ENCODE measurements at places on chromosomes 3 and 15.

DNA sequence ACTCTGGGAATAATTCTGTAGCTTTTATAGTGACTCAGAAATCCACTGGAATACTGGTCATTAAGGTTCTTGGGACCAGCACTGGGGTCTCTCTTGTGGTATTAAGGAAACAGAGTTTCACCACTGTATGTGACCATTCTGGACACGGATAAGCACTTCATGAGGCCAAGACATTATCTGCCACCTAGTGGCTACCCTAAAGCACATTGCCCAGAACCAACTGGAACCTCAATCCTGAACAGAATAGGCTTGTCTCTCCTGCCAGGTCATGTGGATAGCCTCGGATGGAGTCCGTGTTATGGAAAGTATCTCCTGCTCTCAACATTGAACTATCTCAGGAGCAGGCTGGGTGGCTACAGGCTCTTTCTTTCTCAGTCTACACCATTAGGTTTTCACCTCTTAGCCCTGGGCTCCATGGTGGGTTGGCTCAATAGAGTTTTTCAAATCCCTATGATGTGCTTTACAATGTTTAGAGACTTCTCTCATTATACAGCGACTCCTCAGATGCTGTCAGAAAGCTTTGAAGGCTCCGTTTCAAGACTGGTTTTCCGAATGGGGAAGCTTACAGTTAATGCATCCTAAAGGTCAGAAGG lies 167.6 kb upstream of the ST8SIA2 start:
- DNase-seq, result peak; percentile 25

- DNase-seq, result no peak
Measured at GRCh38 chr3:86984271-86984670, 6.7 kb downstream of the VGLL3 start.

GRCh38 chr3:138363322-138363721 lies 14.9 kb downstream of the MRAS start:
- no peak for DNase-seq

DNA sequence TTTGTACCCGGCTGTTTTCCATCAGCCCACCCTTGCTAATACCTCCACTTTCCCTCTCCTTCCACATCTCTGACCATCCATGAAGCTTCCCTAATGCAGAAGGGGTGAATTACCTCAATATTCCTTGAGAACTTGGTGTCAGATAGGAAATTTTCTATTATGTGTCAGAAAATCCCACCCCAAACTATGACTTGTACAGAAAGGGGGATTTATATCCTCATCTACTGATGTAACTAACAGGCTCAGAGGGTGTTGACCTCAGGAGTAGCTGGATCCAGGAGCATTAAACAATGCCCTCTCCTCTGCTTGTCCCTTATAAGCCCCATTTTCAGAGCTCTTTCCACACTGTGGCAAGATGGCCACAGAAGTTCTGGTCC lies 242.8 kb upstream of the TLE3 start:
- no peak for DNase-seq

GRCh38 chr3:52088445-52089367 lies 32.3 kb upstream of the DUSP7 start:
- peak; percentile 95 for DNase-seq

- DNase-seq, result no peak
Measured at GRCh38 chr15:69824075-69824876, 273.4 kb downstream of the TLE3 start.

DNA sequence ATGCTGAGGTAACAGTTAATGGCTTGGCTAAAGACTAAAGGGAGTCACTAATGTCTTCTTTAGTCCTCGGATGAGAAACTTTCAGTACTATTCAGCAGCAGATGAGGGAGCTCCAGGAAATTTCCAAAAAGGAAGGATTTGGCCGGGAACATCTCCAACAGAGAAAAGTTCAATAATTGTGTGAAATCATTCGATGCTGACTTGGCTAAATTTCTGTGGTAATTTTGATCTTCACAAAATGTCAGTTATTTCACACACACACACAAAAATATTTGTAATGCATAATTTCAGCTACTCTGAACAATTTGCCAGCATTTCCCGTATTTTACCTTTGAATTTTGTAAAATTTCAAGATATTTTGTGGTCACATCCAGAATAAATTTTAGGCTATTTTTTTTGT lies 462.8 kb upstream of the MDFIC2 start:
- no peak for DNase-seq

GRCh38 chr3:52298149-52299098 lies 10.8 kb downstream of the GLYCTK start:
- no peak for DNase-seq

DNA sequence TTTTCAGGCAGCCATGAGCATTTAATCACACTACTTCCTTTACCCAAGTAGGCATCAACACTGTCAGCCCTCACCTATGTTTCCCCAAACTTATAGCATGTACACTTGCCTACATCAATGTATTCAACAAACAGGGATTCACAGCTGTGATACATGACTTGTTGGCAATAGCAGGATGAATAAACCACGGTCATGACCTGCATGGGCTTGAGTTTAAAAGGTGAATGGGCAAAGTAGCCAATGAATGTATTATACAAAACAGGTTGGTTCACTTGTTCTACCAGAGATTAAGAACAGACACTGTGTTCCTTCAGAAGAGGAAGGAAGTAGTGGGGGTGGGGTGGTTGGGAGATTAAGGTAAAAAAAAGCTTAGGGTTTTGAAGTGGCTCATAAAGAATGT lies 861.9 kb upstream of the SEMA6D start:
- DNase-seq, result no peak

DNA sequence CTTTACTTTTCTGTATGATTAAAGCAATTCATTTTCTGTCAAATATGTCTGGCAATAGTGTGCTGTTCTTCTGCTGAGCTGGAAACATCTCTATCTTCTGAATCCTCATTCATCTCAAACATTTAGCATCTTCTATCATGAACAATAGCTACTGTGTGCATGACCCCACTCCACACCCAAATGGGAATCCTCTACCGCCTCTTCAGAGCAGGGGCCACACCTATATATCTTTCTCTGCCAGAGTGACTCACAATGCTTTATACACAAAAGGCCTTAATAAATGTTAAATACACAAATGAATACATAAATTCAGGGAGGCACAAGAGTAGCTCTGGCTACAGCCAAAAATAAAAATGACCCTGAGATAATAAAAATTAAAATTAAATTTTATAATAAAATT lies 8.0 kb downstream of the ALDH1A2 start:
- DNase-seq, result no peak

DNA sequence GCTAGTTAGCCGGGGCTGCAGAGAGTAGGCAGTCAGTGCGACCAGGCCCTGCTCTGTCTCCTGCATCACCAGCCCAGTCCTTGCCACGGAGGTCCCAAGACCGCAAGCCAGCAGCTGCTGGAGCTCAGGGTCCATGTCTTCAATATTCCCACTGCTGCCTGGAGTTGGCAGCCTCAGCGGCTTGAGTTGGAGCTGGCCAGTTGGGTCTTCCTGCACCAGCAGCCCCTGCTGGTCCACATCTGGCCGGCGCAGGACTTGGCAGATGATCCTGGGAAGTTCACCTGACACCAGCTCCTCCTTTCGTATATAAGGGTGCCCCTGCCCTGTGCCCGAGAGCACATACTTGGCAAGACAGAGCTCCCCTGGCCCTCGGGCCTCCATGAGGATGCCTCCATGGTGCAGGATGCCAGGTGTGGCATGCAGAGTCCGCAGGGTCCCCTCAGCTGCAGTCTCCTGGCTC lies 5.7 kb downstream of the XIRP1 start:
- no peak for DNase-seq

GRCh38 chr3:12508291-12508700 lies 24.0 kb downstream of the TSEN2 start:
- DNase-seq, result no peak

DNA sequence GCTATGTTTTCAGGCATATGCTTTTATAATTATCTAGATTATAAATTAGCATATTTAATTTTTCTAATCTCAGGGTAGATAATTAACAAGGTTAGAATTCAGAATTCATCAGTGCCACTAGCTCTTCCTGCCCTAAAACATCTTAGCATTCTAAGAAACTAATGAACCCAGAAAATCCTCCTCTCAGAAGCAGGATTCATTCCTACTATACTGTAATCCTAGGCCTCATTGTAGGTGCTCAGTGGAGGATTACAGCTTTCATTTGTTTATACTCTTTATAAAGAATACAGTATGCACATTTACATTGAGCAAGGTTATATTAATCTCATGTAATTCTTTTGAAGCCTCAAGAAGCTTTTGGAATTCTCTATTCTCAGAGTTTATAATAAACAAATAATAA lies 20.9 kb downstream of the ACAD11 start:
- DNase-seq, result no peak

- no peak for DNase-seq
Measured at GRCh38 chr15:85658816-85659215, 135.9 kb downstream of the KLHL25 start.

- DNase-seq, result no peak
Measured at GRCh38 chr3:194983121-194983520, 287.8 kb downstream of the XXYLT1 start.

DNA sequence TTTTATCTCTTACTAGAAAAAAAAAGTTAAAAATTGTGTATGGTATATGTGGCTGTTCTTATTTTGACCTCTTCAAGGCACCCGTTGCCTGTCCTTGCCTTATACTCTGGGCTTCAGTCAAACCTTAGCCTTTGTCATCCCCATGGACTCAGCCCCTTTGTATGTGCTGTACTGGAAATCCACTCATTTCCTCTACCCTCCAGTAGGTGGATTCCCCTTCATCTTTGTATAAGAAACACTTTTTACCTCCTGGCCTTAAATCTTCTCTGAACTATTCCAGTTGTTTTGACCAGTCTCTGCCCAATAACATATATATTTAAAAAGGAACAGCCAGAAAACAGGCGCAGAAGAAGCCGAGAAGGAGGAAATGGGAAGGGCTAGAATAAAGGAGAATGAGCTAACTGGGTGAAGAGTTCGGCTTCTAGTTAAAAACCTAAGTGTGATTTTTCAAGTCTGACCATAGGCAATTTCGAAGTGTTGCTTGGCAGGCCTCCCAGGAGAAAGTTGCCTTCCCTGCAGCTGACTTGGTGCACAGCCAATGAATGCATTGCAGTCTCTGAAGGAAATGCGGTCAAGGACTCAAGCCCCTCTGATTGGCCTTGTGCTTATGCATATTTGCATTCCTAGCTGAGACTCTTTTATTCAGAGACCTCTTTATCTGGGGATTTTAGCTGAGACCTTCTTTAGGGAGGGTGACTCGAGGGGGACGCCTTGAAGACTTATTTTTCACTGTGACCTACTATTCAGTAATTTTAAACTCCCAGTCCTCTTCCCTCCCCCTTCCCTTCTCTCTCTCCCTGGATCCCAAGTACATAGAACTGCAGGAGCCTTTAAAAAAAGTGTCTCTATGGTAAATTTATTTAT lies 277.4 kb downstream of the ROBO1 start:
- DNase-seq, result no peak

GRCh38 chr15:29008846-29009245 lies 123.1 kb downstream of the APBA2 start:
- DNase-seq, result no peak

DNA sequence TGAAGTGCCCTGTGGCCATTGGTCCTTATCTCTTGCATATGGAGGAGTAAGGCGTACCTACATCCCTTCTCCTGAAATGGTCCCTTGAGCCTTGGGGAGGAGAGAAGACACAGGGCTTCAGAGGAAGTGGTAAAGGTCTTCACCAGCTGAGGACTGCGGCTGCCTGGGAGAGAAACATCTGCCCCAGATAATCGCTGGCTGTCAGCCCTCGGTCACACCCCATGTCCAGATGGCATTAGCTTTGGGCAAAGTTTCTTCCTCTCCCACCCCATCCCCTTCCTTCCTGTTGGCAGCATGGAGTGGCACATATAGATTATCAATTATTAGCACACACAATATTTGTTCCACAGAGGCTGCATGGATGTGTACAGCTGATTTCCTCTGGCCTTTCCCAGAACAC lies 61.6 kb downstream of the LRTM1 start:
- DNase-seq, result peak; percentile 80

GRCh38 chr15:81002331-81003096 lies 1.8 kb downstream of the TLNRD1 start:
- DNase-seq, result no peak

DNA sequence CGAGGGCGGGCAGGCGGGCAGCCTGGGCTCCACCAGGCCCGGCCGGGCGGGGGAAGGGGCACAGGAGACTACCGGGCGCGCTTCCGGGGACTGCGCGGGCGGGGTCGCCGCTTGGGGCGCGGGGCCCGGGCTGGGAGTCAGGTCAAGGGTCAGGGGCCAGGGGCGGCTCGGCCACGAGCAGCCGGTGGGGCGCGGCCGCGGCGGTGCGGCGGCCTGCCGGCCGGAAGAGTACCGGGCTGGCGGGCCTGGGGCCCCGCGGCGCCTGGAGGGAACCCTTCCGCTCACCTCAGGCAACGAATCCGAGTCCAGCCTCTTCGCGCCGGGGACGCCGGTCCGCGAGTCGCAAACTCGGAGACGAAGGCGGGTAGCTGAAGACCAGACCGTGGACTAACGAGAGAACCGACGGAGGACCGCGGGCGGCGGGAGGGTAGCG lies 225 bp downstream of the RHOA start:
- peak; percentile 74 for DNase-seq

GRCh38 chr3:108200024-108200423 lies 22.2 kb downstream of the IFT57 start:
- DNase-seq, result no peak

- DNase-seq, result no peak
Measured at GRCh38 chr3:28743831-28744230, 395.2 kb upstream of the AZI2 start.

DNA sequence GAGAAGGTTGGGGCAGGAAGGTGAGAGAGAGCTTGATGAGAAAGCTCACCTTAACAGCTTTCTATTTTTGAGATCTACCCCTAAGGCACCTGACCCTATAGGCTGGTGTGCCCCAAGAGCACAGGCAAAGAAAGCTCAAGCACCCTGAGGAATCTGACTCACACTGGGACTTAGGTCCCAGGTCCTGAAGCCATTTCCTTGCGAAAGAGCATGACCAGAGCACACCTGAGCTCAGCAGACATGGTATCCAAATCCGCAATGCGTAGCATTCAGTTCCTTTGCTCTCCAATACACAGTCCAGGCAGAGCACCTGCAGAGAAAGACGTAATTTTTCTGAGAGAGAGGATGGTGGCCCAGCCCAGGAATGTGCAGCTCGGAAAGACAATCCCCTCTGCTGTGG lies 112.1 kb upstream of the LPP start:
- no peak for DNase-seq

- DNase-seq, result no peak
Measured at GRCh38 chr15:92449476-92449875, 55.8 kb downstream of the ST8SIA2 start.

GRCh38 chr3:140828585-140828984 lies 113.1 kb upstream of the SLC25A36 start:
- no peak for DNase-seq

DNA sequence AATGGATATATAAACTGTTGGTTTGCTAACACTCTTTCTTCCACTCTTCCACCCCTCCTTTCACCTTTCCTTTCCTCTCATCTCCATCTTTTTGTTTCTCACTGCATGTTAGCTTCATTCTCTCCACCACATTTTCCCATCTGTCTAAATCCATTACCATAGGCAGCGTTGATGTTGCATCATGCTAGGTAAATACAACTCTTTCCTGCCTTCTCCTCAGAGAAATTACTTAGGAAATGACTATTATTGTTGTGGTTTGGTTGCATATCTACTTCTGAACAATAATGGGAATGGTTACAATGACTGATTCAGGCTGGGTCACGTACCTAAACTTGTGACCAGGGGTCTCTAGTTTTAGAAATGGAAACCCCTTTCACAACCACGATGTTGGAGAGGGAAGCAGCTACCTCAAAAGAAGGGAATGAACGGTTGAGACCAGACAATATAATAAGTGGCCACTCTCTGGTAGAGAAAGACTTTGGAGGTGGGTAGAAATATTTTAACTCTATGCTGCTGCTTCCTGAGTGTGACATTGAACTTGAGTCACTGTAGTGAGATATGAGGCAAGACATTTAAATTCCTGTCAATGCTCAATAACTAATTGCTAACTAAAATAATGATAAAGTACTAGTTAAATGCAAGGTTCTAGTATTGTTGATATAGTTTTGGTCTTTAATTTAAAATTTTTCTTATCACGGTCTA lies 314.1 kb upstream of the TGFBR2 start:
- peak; percentile 31 for DNase-seq

All from NB4 (cell line).